ENCODE measurements at places on chromosomes 5 and 9.
A peak's percentile ranks its signal among the peaks of the same experiment; 100 is the strongest.

- DNase-seq, result no peak
Observed at GRCh38 chr5:141476132-141476911, 556 bp downstream of the PCDHGC3 start.

GRCh38 chr9:26292943-26293342, 599.7 kb downstream of the CAAP1 start:
- no peak for DNase-seq

DNA sequence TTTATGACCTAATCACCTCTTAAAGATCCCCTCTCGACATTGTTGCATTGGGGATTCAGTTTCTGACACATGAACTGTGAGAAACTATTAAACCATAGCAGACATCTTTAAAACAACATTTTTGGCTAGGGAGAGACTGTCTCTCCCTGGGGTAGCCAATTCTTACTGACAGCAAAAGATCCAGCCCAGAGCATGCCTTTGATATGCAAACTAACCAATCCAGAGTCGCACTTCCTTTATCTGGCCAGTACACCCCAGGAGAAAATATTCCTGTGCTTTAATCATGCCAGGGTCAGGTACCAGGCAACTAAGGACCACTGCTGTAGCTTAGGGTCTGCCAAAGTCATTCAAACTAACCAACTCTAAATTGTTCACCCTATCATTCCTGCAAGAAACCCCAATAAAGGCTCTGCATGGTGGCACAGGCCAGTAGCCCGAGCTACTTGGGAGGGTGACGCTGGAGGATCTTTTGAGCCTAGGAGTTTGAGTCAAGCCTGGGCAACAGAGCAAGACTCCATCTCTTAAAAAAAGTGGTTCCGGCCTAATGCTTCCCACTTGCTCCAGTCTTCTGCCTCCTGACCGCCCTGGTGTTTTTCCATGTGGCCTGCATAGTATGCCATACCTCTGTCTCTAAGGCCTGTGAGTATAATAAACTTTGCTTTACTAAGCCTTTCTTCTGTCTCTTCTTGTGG, 62.3 kb upstream of the DAPK1 start:
- DNase-seq, result no peak

DNA sequence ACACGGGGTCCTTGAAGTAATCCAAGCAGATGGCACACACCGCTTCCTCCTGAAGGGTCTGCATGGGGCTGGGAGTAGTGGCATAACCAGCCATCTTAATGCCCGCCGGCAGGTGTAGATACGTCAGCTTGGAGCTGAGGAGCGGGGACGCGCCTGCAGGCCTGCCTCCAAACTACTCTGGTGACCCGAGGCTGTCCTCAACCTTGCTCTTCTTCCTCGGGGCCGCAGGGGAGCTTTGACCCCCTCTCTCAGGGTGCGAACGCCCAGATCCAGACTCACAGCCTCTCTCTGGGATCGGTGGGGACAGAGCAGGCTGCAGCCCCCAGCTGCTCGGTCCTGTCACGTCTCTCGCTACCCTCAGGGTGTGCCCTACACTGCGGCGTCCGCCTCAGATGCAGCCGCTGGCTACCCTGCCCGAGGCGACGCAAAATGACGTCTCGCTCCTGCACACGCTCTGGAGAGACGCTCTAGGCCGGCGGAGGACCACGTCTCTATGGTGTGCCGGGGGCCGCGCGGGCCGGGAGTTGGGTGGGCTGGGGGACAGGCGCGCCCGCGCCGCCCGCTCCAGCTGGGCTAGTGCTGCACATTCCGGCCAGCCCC, at the start of gene TRIM52:
Gene TRIM52, minus strand, starts transcription at position 424 of the 600 bp plus-strand sequence. Its CDS starts 330 bp downstream, at position 94.
- DNase-seq, result peak; percentile 93

DNA sequence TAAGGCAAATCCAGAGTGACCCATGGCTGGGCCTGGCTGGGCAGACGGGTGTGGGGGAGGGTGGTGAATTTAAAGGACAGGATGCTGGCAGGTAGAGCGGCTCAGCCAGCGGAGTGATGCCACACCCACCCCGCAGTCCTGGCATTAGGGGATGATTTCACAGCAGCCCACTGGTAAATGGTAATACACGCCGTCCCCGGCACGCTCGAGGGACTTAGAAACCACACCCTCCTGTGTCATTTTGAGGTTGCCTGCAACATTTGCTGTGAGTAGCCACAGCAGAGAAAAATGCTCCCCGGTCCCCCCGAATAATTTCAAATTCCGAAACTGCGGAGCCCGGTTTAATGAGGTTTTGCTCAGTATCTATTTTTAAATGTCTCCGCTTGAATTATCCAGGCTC, 71.3 kb upstream of the FCN2 start:
- no peak for DNase-seq

- no peak for DNase-seq
Observed at GRCh38 chr5:145324101-145324500, 511.0 kb downstream of the PRELID2 start.

DNA sequence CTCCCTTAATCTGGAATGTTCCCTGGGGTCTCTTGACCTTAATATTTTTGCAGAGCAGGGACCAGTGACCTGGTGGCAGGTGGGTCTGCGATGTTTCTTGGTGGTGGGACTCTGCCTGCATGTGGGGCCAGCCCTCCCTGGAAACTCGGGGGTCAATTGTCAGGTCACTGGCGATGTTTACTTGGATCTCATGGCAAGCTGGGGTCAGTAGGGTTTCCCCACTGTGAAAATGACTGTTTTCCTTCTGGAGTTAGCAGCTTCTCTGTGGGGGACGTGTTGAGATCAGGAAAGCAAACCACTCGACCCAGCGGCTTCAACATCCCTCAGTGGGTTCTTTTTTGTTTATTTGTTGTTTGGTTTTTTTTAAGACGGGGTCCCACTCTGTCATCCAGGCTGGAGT, 73.9 kb downstream of the KCNT1 start:
- DNase-seq, result no peak

DNA sequence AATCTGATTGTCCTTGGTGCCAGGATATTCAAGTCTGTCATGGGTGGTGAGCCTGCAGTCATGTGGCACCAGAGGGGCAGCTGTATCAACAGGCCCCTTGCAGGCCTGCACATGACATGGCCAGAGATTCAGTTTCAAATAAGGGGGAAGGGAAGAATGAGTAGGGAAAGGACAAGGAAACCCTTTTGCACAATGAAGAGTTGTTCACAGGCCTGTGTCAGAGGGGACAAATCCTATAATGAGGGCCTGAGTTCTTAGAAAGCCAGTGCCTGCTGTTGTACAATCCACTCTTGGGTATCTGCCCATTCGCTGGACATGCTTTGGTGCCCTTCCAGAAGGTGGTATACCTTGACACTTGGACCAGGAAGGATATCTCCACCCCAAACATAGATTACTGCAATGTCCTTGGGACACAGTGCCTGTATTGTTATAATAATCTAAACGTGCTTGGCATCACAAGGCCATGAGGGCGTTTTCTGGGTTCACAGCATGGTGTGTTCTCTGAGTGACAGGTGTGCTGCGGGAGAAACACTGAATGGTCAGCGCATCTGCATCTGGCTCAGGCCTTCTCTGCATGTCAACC, 1.9 kb upstream of the TMEM171 start:
- DNase-seq, result no peak

DNA sequence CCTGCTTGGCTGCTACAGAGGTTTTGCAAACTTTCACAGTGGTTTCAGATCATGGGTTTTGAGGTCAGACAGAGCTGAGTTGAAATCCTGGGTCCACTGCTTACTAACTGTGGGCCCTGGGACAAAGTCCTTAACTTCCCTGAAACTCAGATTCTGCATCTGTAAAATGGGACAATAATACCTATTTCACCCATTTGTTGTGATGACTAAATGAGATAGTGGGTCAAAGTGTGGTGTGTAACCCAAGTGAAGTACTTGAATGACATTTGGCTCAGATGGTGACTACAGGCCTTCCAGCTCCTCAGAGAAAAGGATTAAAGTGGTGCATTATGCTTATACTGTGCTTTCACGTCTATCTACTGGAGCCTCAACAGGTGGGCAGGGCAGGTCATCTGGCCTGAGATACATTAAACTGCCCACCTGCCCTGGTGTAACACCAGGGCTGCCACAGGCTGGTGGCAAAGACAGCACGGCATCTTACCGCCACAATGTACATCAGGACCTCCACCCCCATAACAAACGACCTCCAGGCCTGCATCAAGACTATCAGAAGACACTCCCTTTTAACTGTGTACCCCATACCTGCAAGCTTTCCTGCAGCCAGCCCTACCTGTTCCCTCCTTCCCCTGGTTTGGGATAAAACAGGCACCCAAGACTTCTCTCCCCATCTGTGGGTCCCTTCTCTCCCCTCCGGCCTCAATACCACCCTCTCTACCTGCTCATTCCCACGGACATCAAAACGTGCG, 846 bp upstream of the TRAF1 start:
- DNase-seq, result peak; percentile 38

DNA sequence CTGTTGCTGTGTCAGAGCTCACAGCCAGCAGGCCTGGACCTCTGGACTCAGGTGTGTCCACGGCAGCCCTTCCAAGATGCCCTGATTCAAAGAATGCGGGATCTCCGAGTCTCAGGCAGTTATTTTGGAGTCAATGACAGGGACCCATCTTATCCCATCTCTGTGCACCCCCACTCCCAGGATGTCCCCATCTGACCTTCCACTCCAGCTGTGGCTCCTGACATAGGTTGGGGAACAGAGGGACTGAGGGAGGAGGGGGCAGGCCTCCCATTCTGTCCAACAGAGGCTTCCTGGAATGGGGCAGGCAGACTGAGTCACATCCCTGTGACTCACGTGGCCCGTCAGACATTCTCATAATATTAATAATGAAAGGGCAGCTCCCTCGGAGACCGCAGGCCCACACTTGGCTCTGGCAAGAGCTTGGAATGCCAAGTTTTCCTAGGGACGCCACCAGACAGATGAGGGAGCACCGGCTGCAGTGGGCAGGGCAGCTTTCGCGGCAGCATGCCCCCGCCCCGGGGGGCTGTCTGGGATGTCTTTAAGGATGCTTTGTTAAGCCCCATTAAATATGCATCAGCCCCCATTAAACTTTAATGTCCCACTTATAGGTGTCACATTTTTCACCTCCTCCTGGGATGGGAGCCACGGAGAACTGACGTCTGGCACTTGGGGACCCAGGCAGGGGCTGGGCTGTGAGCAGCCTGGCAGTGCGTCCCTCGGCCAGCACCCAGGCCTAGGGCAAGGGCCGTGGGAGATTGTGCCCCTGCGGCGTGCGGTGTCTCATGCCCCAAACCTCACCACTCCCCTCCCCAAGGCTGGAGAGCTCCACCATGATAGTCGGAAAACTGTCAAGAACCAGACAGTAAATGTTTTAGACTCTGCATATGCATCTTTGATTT, 23.6 kb upstream of the FIBCD1 start:
- no peak for DNase-seq

GRCh38 chr9:3768712-3769457, 243.1 kb upstream of the RFX3 start:
- no peak for DNase-seq

DNA sequence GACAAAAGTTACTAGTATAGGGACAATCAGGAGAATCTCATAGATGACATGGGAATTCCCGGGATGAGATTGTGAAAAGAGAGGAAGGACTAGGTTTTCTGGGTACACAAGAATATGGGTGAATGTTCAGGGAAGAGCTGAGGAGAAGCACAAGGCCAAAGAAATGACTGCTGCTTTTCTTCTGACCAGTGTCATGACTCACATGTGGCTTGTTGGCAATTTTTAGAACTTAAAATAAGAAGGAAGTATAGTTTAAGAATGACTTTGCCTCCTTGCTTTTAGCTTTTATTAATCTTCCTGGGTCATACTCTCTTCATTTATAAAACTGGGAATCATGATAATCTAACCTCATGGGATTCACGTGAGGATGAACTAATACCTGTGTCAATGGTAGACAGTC, 652.4 kb upstream of the MEF2C start:
- no peak for DNase-seq

DNA sequence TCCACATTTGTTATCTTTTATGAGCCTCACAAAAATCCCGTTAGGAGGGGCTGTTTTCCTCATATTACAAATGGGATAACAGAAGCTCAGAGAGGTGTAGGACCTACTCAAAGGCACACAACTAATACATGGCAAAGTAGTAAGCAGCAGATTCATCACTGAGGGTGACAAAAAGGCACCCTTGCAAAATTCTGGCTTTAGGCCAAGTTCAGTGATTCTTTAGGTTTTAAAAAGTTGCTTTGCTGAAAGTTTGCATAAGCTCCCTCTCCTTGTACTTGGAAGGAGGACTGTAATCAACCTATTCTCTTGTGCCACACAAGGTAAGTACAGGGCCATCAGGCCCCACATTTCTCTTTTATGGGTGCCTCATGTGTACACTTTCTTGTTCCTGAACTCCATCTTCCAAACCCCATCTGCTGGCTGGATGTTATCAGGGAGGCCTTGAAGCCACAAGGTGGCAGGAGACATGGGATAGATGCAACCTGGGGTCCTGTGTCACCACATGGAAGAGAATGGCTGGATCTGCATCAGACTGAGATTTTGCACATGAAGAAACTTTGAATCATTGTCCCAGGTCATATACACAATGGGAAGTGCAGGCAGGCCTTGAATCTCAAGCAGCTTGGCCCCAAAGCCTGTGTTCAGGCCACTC, 311.6 kb downstream of the MSX2 start:
- DNase-seq, result no peak

DNA sequence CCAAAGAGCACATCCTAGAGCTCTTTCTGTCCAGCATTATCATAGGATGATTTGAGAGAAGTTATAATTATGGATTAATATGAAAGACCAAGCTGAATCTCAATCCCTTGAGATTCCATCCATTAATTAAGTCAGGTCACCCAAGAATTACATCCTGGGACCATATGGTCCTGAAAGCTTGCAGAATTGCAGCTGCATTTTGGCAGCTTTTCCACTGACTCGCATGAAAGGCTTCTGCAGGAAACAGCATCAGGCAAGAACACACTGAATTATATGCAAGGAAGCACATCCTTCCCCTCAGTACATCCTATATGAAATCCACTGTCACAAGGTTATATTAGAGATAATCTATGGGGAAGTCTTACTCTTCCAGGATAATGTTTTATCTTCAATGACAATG, 109.1 kb upstream of the CTNND2 start:
- no peak for DNase-seq

- DNase-seq, result no peak
Observed at GRCh38 chr9:34252016-34252415, 73.2 kb downstream of the UBAP1 start.
